ENCODE measurements at places on chromosomes 7 and 10. TPM values are rescaled to one million over a fixed set of nuclear protein-coding genes. Genes with fewer than 3 reads are reported as not detected.

DNA sequence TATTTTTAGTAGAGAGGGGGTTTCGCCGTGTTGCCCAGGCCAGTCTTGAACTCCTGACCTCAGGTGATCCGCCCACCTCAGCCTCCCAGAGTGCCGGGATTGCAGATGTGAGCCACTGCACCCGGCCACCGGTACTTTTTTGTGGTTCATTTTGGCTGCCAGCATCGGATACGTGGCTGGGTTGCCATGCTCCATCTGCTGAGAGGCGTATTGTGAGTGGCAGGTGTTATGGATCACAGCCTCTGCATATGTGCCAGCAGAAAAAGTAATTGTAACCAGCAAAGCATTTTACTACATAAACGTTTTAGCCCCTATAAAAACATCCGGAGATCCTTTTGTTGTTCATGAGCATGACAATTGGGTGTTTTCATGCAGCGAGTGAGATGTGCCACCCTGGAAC, 7.1 kb downstream of the FOXK1 start:
- no peak for DNase-seq

DNA sequence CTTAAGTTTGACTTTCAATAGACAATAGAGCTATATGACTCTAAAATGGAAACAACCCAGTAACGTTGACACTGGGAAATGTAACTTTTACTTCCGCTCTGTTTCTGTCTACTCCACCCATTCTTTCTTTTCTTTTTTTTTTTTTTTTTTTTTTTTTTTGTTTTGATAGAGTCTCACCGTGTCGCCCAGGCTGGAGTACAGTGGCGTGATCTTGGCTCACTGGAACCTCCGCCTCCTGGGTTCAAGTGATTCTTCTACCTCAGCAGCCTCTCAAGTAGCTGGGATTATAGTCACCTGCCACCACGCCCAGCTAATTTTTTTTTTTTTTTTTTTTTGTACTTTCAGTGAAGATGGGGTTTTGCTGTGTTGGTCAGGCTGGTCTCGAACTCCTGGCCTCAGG, 13.9 kb downstream of the PRSS2 start:
- DNase-seq, result no peak

DNA sequence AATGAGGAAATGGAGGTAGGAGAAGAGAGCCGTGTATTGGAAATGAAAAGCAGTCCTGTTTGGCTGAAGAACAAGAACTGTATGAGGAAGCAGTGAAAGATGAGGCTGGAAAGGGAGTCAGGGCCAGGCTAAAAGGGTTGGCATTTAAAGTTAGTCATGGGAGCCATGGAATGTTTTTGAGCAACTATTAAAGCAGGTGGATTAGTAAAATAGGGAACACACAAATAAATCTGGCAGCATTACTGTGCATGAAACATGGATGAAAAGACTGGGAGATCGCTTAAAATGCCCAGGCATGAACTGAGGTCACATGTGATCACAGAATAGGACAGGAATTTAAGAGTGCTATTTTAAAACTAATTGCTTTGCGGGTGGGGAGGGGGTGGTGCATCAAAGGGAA, 1.4 kb upstream of the IFRD1 start:
- DNase-seq, result no peak

GRCh38 chr10:117226813-117227451, 14.0 kb upstream of the SLC18A2 start:
- DNase-seq, result no peak

DNA sequence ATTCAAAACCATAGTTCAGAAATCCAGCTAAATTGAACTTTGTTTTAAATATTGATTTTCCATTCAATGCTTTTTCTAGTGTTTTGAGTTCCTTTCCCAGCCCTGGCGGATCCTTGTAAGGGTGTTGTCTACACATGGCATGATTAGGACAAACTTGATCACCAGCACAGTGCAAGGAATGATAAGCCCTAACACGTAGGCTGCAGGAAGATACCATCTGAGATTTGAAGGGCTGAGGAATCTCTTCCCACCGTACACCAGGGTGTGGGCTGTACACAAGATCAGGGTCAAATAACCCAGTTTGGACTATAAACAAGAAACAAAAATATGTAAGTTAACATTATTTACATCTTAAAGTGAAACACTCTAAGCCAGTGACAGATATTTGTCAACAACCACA, 27.4 kb downstream of the STEAP4 start:
- no peak for DNase-seq

- DNase-seq, result no peak
Observed at GRCh38 chr7:95766086-95766485, 6.3 kb upstream of the DYNC1I1 start.

- no peak for DNase-seq
Observed at GRCh38 chr10:103802081-103802480, 53.3 kb downstream of the SH3PXD2A start.

GRCh38 chr7:43758822-43759683, 573 bp downstream of the BLVRA start:
- peak; percentile 61 for DNase-seq

- no peak for DNase-seq
Observed at GRCh38 chr10:10351451-10351850, 666.2 kb upstream of the CELF2 start.

DNA sequence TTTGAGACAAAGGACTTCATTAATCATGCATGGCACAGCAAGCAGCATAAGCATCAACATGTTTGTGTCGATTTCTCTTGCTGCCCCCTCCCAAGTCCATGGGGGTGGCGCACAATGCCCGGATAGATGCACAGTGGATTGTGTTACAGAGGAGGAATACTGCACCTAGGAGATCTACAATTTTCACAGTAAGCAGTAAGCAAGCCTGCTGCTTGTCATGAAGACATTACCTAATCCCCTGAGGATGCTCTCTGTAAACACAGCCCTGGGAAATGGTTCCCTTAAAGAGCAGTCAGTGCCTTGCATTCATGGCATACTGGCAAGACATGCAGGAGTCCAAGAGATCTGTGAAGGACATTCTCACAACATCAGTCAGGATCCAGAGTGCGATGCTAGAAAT, 137.7 kb downstream of the ETV1 start:
- peak; percentile 37 for DNase-seq

DNA sequence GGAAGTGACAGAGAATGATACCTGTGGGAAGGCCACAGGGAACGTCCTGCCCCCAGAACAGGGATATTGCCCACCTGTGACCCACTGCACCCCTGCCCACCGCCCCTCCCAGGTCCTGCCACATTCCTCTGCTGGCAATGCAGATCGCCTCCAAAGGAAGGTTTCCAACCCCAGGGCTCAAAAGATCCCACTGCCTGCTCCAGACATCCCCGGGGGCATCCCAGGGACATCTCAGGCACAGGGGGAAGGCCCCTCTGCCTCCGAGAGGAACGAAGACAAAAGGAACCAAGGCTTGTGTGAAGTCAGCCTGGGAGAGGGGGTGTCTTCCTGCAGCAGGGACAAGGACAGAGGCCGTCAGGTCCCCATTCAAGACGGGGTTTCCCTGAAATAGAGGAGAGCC, 28.5 kb downstream of the NUDT1 start:
- DNase-seq, result no peak

DNA sequence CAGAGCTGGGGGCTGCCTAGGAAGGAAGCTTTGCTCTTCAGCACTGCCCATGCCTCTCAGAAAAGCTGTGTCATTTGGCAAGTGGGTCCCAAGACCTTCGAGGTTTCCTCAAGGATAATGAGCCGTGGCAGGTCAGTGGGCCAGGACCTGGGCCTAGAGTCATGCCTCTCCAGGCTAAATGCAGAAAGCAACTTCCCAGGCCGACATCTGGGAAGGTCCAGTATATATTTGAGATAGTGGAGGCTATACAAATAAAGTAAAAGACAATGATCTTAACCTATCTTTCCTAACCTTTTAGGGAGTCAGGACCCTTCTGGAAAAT, 2.4 kb upstream of the HOXA10 start:
- DNase-seq, result no peak

- DNase-seq, result no peak
Observed at GRCh38 chr7:30181211-30181610, 46.4 kb downstream of the MTURN start.

Gene LIPM
- not detected for total RNA-seq

Gene ETV1
- 5.6 TPM for total RNA-seq

Gene DIP2C
- total RNA-seq, result 10.7 TPM

Gene AKR1D1
- not detected for total RNA-seq

Gene ALOX5
- not detected for total RNA-seq

Gene PRKCQ
- 0.05 TPM for total RNA-seq

Gene SVOPL
- not detected for total RNA-seq

Gene UPK3BL1
- total RNA-seq, result 0.37 TPM

Gene FAM241B
- 4.3 TPM for total RNA-seq

Gene ANKRD7
- total RNA-seq, result not detected

Gene GPNMB
- 65.4 TPM for total RNA-seq

Measured in MG63 (cell line).